ENCODE measurements at places on chromosomes 16 and 17. TPM values are rescaled to one million over a fixed set of nuclear protein-coding genes. Genes with fewer than 3 reads are reported as not detected.

The KRTAP1-5 gene
- total RNA-seq = 2.2 TPM

The EPOP gene
- 0.99 TPM for total RNA-seq

The CD79B gene
- total RNA-seq = 0.17 TPM

The DNAI2 gene
- not detected for total RNA-seq

The MYO15B gene
- 6.1 TPM for total RNA-seq

The HBA2 gene
- total RNA-seq = 0.44 TPM

The CES5A gene
- not detected for total RNA-seq

The IL32 gene
- 2.6 TPM for total RNA-seq

The GSDMA gene
- total RNA-seq = not detected

The TMEM220 gene
- 1.2 TPM for total RNA-seq

The RGS11 gene
- 10.6 TPM for total RNA-seq

The RASL10B gene
- 0.58 TPM for total RNA-seq

The SRCAP gene
- 26.8 TPM for total RNA-seq

The OR1F1 gene
- total RNA-seq = not detected

The CIBAR2 gene
- not detected for total RNA-seq

The PRKAR1A gene
- total RNA-seq = 363 TPM

The PABPN1L gene
- not detected for total RNA-seq

The MYADML2 gene
- total RNA-seq = not detected

The AOC2 gene
- 0.99 TPM for total RNA-seq

The COPRS gene
- total RNA-seq = 145 TPM

The GPR142 gene
- 1.3 TPM for total RNA-seq

The TMED6 gene
- total RNA-seq = 0.29 TPM

The NPIPB8 gene
- total RNA-seq = not detected

The ZNF385C gene
- not detected for total RNA-seq

The NKD1 gene
- total RNA-seq = under 0.01 TPM

The EVPLL gene
- total RNA-seq = not detected

The TGFB1I1 gene
- total RNA-seq = 51.1 TPM

The TNP2 gene
- not detected for total RNA-seq

The RILP gene
- 8.0 TPM for total RNA-seq

The ERN2 gene
- total RNA-seq = 0.15 TPM
